Suppressor macrophage (primary cell): ENCODE measurements at places on chromosomes 5 and 9.

DNA sequence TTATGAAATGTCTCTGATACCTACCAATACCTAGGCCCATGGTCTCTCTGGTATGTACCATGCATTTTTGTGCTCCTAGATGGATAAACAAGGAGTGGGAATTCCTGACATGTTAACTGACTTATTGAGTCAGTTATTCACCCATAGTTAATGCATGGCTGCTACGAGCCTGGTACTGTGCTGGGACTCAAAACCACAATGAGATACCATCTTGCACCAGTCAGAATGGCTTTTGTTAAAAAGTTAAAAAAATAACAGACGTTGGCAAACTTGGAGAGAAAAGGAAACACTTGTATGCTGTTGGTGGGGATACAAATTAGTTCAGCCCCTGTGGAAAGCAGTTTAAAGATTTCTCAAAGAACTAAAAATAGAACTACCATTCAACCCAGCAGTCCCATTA is 293.8 kb downstream of the OSTF1 start:
- no peak for DNase-seq

GRCh38 chr5:103234239-103234975 is 24.2 kb upstream of the MACIR start:
- DNase-seq = no peak

DNA sequence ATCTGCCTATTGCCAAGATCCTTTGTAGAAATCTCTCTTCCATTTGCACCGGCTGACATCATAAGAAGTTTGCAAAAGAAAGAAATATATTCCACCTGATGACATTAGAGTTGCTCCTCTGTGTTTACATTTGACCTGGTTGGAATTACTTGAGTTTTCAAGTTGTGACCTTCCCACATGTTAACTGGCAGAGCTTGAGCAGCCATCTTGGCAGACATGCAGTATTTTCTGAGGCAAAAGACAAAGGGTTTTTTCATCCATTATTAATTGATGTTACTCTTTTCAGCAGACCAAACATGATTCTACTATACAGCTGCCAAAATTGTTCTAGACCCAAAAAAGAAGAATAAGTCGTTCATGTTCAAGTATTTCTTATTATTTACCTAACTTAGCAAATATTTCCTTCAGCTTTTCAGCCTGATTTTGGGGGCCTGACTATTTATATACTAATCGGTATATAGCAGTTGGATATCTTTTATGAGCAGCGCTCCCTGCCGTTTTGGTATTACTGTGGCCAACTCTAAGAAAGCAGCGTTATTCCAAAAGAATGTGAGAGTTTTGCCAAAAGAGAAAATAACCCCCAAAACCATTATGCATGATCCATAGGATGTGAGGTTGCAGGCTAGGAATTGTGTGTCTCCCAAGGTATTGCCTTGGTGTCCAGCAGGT is 212.9 kb downstream of the PBX3 start:
- DNase-seq = no peak

- peak; percentile 14 for DNase-seq
Observed at GRCh38 chr5:177553671-177554429, 513 bp downstream of the FAM193B start.

- DNase-seq = no peak
Observed at GRCh38 chr9:134641173-134641989, at the start of gene COL5A1. TSS of gene COL5A1 (plus strand) at chr9:134641803. CDS start at chr9:134642188, 385 bp downstream.

GRCh38 chr5:71013575-71013974 is 11.6 kb downstream of the NAIP start:
- DNase-seq = no peak

DNA sequence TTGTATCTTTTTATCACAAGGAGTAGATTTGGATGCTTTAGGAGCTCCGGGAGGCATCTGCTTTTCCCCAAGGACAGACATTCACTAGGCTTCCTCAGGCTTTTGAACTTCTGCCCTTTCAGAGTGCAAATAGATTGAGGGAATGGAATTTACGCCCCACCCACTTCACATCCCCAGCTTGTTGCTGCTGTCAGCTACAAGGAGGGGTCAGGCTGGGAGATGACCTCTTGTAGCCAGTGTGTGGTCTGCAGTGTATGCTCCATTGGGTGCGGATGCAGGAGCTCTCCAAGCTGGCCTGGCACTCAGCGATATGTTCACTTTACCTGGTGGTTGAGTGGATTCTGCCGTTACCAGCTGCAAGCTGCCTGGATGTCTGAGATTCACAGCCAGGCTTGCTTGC is 6.4 kb downstream of the TNFSF15 start:
- DNase-seq = no peak

DNA sequence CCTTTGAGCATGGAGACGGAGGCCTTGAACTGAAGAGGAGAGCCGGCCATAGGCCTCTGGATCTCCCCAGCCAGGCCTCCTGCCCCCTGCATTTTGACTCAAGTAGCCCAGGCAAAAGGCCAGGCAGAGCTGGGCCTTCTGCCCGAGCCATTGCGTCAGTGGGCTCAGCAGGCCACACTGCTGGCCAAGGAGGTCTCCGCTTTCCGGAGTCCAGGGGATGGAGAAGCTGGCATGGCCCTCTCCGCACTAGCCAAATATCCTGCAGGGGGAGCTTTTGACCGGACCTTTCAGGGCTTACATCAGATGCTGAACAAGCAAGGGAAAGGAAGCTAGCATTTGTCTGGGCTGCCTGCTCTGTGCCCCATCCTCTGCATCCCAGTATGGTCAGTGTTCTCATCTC is 386.8 kb downstream of the TRIM36 start:
- DNase-seq = no peak

- DNase-seq = peak; percentile 7
Observed at GRCh38 chr5:81181576-81182316, 51.4 kb upstream of the CKMT2 start.

DNA sequence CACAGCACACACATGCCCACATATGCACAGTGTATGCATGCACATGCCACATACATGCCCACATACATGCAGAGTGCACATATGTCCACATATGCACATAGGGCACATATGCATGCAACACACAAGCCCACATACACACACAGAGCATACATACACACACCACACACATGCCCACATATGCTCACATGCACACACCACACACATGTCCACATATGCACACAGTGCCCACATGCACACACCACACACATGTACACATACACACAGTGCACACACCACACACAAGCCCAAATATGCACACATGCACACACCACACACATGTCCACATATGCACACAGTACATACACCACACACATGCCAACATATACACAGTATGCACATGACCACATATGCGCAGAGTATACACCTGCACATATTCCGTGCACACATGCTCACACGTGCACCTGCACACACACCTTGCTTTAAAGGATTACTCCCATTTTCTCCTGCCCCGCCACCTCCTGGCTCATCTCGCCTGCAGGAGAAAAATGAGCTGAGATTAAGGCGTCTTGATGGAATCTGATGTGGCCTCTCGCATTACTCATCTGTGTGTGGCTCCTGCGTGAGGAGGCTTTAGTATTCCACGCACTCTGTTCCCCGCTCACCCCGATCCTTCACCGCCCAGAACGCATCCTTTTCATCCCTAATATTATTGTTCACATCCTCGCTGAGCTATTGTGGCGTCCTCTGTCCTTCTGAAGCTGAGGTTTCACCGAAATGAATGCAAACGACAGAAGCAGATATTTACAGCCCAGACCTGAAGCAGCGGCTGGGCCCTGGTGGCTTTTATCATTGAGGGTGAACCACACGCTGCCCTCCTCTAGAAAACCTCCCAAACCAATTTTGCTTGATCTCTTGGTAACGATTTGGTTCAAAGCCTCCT is 182.7 kb downstream of the OLFM1 start:
- DNase-seq = no peak

DNA sequence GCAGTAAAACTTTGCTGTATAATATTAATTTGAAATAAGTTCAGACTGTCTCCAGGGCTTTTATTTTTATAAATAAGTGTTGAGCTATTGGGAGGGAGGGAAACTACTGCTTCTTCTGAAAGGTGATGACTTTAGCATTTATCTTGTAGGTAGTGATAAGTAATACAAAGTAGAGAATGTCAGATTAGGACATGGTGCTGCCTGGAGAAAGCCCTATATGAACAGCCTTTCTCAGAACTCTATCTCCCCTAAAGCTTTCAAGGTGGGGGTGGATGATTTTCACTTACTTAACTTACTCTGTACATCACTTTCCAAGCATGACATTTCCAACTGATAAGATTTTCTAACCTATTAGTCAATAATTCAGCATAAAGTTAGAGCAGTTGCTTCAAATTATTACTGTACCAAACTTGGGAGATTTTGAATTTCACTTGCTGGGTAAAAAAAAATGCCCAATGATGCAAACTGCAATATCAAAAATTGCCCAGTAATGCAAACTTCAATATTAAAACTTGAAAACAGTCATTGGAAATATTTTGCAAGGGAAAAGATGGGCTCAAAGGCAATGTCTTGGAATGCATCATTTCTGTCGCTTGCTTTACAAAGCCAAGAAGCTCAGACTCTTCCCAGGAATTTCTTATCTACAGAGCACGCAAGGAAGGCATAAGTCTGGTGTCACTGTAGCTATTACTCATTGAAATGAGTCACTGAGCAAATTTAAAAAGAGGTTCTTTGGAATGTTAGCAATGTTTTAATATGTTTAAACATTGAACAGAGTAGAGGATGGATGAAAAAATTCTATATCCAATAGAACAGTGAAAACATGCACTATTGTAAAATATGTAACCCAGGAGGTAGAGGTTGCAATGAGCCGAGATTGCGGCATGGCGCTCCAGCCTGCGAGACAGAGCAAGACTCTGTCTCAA is 569.5 kb downstream of the PSAT1 start:
- no peak for DNase-seq

DNA sequence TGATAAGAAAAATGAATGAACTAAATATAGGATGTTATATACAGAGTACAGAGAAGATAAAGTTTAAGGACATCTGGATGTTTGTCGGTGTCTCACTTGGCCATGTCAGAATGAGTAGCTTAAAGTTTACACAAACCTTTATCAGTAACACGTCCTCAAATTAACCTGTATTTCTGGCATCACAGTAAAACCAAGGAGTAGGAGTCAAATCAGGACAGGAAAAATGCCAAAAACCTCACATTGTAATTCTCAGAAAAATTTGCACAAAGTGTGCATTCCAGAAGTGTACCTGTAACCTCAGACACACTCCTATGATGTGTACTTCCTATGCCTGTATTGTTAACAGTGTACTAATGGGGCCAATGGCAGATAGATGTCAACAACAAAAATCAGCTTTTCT is 139.3 kb downstream of the SMC2 start:
- DNase-seq = no peak

GRCh38 chr5:153782589-153783361 is 255.9 kb downstream of the FAM114A2 start:
- DNase-seq = no peak

- no peak for DNase-seq
Observed at GRCh38 chr9:130114741-130115140, 57.5 kb upstream of the NCS1 start.

- peak; percentile 89 for DNase-seq
Observed at GRCh38 chr5:173972925-173973615, 15.9 kb upstream of the C5orf47 start.

GRCh38 chr9:106622164-106622487 is 240.8 kb upstream of the ZNF462 start:
- no peak for DNase-seq

DNA sequence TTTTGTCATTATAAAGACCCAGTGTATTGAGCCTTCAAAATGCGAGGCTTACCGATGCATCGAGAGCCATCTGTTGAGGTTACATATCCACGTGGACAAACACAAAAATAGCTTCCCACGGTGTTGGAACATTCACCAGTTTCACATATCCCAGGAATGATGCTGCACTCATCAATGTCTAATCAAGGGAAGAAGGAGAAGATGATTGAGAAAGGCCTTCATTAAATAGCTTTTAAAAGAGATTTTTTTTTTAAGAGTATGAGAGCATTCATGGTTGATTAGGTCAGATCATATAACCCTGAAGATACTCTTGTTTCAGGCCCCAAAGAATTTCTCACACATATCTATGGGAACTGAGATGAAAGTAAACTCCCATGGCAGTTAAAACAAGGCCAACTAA is 129.4 kb downstream of the FBN2 start:
- DNase-seq = no peak

GRCh38 chr5:761854-762710 is 22.4 kb downstream of the ZDHHC11B start:
- peak; percentile 0 for DNase-seq

DNA sequence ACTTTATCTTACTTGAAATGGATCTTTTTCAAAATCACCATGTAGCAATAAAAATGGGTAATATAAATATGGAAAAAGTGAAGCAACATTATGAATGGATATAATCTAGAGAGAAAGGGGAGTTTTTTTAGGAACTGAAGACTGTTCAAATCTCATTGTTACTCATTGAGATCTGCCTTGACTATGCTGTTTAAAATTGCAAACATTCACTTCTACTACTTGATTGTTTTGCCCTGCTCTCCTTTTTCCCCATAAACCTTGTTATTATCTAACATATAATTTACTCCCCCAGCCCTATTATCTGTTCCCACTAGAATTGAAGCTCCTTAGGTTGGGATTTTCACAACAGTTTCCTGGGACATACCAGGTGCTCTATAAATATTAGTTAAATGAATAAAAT is 22.0 kb downstream of the PAM start:
- no peak for DNase-seq
